ENCODE measurements at places on chromosomes 2 and 18.
A peak's percentile ranks its signal among the peaks of the same experiment; 100 is the strongest.

GRCh38 chr2:148540022-148540421, 104.5 kb upstream of the EPC2 start:
- DNase-seq = no peak

GRCh38 chr2:38266382-38267061, 110.6 kb downstream of the ATL2 start:
- DNase-seq = no peak

DNA sequence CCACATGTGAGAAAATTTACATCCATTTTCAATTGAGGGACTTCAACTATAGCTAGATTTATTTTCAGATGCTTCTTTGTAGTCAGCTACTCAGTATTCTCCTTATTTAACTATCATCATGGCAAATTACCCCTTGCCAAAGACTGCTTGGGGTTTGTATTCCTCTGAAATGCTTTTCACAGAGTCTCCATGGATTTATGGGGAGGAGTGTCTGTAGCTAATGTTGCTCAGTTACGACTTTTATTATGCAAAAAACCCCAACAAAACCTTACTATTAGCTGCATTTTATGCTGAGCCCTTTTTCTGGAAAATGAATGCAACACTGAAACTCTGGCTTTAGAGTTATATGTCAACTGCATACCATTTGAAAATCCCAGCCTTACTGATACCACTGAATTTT, 78.6 kb downstream of the RFTN2 start:
- DNase-seq = no peak

DNA sequence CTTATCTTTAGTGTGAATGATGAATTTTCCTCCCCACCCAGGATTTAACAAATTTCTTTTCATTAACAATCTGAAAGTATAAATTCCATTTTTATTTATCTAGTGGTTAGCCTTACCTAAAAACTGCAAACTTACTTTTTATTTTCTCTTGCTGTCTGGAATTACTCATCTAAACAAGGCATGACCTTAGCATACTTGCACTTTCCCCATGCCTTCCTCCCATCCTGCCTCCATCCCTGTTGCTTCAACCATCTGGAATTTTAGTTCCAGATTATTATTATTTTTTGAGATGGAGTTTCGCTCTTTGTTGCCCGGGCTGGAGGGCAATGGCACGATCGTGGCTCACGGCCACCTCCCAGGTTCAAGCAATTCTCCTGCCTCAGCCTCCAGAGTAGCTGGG, 35.6 kb downstream of the GDF7 start:
- no peak for DNase-seq

- DNase-seq = no peak
Observed at GRCh38 chr18:73653827-73654226, 493.8 kb downstream of the FBXO15 start.

DNA sequence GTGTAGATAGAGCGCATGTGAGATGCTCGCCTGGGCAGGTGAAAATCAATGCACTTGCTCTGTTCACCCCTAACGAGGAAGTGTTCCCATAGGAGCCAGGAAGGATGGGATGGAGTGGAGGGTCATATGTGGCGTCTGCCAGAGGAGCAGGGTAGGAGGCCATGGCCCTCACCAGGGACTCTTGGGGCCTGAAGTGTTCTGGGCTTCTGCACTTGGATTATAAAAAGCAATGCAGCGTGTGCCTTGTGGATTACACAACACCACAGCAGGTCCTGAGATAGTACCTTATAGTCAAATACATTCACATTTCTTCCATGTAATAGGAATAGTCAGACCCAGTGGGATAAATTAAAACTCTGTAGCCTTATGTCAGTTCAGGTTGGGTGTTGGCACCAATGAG, 100.1 kb downstream of the CABLES1 start:
- DNase-seq = no peak

- DNase-seq = no peak
Observed at GRCh38 chr2:222298311-222299150, at the start of gene PAX3. TSS of gene PAX3 (minus strand) at chr2:222298998. CDS start at chr2:222298615, 383 bp downstream.

DNA sequence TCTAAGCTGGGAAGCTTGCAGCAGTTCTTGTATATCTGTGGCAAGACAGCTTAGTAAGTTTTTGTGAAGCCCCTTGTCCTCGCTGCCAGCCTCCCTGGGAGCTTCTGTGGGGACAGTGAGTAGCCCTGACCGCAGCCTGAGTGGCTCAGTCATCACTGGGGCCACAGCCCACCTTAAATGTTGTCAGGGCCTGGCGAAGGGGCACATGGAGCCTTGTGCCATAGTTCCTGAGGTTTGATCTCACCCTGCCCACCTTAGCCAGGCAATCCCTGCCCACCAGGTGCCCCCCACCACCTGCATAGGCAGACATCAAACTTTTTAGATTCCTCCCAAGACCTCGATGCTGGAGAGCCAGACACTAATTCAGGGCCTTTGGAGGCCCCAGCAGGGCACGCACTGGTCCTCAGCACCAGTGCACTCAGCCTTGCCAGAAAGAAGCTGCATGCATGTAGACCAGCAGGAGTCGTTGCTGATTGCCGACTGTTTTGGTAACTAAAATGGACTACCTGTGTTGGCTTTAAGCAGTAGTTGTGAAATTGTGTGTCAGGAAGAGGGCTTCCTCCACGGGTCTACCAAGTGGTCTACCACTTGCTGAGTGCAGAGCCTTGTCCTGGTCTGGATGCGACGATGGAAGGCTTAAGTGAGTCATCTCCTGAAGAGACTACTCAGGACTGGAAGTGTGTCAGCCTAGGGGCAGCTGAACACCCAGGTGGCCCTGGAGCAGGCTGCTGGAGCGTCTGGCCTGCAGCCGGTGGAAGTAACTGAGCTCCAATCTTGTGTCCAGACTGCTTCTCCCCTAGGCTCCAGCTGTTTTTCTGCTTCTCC, 233.1 kb downstream of the SEPTIN10 start:
- peak; percentile 5 for DNase-seq

- DNase-seq = no peak
Observed at GRCh38 chr2:51014759-51015158, 17.2 kb downstream of the NRXN1 start.

DNA sequence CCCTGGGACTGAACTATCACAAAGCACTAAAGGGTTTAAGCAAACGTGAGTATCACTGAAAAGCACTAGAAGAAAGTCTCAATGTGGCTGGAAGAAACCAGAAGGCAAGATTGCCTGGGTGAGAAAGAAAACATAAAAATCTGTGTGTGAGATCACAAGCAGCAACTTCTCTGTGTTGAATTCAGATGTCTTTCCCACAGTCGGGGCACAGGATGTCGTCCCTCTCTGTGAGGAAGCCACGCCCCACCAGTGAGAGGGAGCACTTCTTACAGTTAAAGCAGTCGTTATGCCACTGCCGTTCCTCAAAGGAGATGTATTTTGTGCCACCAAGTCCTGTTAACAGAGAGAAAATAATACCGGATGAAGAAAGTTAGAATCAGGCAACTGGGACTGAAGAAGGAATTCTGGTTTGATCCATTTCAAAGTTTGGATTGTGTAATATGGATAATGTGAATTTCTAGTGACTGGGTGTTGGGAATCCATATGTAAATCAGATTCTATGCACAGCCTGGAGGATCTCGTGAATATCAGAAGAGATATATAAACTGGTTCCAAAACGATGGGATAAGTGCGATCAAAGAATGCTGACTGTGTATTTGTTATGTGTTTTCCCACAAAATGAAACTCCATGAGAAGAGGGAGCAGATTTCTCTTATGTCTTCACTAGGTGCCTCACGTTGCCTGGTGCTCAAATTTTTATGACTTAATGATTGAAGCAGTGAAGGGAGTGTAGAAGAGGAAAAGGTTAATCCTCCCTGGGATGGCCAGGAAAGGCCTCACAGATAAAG, 24.0 kb downstream of the C2orf49 start:
- no peak for DNase-seq

GRCh38 chr2:185372188-185372587, 366.4 kb upstream of the FSIP2 start:
- no peak for DNase-seq

DNA sequence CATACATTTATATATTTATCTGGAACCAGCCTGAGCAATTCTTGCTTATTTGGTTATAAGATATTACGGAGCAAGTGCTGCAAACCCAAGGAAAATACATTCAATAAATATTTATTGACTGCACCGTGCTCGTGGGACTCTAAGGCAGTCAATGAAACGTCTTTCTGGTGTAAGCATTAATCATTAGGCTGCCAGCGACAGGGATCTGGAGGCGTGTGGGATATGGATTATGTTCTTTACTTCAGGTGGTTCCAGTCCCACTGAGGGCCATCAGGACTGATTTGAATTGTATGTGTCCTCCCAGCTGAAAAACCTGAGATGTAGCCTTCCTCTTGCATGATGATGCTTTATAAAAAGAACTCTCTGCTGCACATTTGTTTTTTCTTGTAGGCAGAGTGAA, 75.4 kb downstream of the TACR1 start:
- DNase-seq = no peak

- no peak for DNase-seq
Observed at GRCh38 chr2:69250981-69251380, 136.0 kb downstream of the GFPT1 start.

DNA sequence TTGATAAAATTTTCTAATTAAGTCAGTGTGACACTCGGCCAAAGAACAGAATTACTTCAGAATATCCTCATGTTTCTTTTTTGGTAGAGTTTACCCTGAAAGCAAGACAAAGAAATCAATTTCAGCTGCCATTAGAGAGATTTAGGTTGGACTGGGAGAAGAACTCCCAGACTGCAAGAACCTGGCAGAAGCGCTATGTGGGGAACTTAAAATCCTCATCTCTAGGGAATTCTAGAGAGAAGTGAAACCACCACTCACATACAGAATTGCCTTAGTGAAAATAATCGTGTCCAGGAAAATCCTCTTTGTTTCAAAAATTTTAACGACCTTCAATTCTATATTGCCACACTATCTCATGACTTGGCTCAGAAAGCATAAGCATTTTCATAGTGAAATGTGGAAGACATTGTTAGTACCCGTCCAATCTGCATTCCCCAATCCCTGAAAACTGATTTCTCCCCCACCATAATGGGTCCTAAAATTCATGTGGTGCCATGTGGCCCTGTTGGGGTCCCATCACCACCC, 297.3 kb upstream of the MEIS1 start:
- DNase-seq = no peak

DNA sequence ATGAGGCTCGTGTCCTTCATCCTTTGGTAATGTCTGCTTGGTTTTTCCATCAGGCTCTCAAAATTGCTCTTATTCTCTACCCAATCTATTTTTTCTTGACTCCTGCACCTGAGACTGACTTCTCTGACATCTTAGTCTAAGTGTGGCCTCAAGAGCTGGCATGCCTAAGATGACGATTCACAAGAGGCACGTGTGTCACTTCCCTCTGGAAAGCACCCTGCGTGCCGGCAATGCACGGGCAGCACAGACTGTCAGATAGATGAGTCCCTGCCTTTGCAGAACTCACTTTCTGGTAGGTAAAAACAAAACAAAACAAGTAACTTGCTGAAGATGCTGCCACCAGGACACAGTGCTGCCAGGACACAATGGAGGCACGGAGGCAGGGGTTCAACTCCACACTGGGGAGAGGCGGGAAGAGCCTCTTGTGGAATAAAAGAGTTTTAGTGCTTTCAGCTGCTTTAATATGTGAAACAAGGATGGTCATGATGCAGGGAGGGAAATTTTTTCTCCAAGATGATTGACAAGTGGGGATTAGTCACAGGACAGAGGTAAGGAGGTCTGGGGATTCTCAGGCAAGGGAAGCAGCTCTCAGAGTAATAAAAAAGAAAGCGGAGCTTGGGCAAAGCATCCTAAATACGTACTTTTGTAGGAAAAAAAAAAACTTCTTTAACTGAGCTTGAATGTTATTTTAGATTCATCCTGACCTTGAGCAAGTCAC, 27.3 kb downstream of the CYB5A start:
- DNase-seq = no peak

GRCh38 chr2:168708080-168708479, 94.4 kb upstream of the NOSTRIN start:
- DNase-seq = no peak

- DNase-seq = no peak
Observed at GRCh38 chr2:186544255-186544675, 45.6 kb upstream of the ITGAV start.

DNA sequence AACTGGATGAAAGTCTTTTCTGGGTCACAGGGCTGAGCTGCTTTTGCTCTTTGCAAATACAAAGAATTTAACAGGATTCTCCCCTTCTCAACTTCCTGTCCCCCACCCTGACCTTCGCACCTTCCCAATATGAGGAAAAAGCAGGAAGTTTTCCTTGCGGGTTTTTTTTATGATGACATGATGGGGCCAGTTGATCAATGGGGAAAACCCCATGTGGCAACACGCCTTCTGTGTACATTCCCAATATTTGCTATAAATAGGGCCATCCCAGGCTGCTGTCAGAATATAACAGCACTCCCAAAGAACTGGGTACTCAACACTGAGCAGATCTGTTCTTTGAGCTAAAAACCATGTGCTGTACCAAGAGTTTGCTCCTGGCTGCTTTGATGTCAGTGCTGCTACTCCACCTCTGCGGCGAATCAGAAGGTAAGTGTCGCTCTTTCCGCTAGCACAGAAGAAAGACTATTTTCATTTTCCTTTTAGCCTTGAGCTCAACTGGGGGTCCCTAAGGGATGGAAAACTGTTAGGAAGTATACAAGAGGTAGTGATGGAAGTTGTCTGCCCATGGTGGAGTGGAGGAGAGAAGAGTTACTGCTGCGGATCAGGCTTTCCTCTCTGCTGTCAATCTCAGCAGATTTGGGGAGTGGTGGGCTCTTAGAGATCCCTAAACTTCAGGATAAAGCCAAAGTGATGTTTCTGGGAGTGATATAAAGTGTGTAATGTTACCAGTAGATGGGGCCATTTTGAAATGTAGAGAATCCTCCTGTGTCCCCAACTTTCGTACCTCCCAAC, at the start of gene CCL20:
Gene CCL20, plus strand, starts transcription at position 281 of the 792 bp plus-strand sequence. Its CDS starts 70 bp downstream, at position 351.
- no peak for DNase-seq

DNA sequence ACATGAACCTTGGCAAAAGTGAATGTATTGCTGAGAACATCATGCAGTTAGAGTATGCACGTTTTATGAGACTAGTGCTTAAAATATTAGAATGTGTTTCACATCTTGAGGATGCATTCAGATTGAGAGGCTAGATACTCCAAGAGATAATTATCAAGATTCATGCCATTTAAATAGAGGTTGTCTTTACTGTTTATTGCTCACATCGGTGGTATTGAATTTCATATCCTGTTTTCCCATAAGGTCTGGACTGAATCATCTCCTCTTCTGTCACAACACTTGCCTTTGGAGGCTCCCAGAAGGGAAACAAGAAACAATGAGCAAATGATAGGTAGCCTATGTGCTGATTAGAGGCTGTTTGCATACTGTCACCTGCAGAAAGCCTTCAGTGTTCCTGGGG, 83.8 kb downstream of the CLHC1 start:
- no peak for DNase-seq

- DNase-seq = no peak
Observed at GRCh38 chr2:224657349-224657748, 58.8 kb downstream of the CCDC195 start.

DNA sequence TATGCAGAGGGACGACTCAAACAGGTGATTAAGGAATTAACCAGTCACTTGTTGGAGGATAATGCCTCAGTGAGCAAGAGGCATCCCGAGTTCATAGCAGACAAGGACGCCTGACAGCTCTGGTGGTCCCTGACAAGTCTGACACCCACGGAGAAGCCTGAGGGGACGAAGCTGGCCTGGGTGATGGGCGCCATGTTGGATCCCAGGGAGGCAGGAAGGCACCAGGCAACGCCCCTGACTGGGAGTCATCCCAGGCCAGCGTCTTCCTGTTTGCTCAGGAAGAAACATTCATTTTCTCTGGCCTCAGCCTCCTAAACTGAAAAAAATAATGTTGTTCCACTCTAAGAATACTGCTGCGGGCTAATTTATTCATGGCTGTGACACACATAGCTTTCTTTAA, 92.1 kb upstream of the ATP8B1 start:
- no peak for DNase-seq
